ENCODE measurements at places on chromosomes 6 and 20.

DNA sequence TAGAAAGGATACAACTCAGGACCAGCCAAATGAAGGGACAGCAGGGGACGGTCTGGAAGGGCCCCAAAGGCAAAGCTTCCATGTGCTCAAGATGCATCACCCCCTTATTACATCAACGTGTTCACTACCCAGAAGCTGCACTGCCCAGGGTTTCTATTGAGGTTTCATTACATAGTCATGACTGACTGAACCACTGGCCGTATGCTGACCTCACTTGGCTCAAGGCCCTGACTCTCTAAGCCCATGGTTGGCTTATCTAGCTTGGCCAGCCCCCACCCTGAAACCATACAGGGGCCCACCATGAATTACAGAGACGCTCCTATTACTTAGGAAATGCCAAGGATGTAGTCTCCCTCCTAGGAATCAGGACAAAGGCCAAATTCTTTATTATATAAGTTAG lies 179.4 kb downstream of the FOXC1 start:
- peak; percentile 57 for DNase-seq

DNA sequence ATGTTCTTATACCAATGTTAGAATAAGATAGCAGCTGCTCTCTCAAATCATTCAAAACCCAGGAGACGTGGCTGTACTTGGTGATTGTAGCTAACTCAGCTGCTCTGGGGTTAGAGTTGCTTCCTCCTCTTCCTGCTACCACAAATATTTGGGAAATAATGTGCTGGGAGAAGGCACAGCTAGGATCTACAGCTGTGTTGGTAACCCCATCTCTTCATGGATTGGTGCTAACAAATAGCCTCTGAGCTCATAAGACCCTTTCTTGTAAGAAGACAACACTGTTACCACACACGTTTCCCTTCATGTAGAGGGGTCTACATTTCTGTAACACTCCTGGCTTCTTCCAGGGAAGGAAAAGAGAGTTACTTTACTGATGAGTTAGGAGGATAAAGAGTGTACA lies 911.0 kb upstream of the CITED2 start:
- DNase-seq: no peak

DNA sequence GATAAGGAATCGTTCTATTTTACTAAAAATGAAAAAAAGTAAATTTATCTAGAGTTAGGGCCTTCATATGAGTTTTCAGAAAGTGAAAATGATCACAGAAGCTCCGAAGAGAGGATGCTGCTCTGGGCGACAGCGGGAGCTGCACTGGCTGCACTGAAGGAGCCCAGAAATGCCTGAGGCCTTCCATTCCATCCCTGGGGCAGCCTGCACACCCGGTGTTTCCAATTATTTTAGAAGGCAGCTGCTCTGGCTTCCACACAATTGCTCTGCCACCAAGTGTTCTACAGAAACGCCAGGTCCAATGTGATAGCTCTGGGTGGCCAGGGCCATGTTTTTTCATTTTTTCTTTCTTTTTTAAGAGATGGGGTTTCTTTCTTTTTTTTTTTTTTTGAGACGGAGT lies 3.6 kb downstream of the DTNBP1 start:
- no peak for DNase-seq

DNA sequence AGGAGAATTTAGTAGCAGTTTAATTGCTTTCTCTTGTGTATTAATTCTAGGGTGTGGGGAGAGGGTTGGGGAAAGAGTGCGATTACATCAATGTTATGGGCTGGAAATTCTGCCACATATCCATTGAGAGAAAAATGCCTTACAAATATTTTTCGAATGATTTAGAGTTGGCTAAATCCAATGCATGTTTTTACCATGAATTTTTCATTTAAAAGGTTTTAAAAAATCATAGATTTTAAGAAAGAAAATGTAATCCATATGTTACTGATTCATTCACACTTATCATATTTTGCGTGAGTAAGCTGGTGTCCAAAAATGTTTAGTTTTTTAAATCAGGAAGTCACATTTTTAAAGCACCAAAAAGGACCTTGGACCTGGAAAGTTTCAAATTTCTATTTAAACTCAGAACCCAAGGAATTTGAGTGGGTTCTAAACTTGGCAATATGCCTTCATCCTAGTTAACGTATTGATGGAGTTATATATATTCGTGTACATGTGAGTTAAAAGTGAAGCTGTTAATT lies 627.4 kb upstream of the CITED2 start:
- DNase-seq: no peak

DNA sequence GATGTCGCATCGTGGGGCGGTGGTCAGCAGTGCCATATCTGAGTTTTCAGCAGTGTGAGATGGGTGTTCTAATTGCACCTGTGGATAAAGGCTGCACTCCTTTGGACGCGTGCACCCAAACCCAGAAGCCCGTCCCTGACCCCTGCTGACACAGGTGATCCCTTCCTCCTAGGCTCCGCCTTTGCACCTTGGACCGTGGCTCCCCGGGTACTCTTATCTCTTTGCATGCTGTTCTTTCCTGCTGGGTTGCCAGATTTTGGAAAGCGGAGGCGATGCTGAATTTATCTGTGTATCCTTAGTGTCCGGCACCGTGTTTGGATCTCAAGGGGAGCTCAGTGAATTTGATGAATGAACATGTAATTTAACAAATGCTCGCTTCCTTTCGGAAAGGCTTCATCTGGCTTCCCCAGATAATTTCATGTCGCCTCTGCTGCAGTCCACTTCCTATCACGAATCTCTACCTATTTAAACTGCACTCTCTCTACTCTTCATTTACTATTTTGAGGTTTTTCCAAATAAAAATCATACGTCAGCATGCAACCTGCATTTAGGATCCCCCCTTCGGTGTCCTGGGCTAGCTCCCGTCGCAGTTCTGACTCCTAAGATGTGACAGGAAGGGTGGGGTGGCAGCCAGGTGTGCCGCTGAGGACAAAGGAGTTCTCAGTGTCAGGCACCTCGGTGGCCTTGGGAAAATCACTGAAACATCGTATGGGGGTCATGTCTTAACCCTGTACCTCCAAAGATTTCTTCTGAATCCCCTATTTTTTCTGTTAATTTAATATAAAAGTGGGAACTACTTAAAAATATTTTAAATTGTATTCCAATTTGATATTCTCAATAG lies 753 bp upstream of the PERP start:
- DNase-seq: no peak

- DNase-seq: no peak
Observed at GRCh38 chr6:106972500-106972899, 2.0 kb downstream of the CD24 start.

DNA sequence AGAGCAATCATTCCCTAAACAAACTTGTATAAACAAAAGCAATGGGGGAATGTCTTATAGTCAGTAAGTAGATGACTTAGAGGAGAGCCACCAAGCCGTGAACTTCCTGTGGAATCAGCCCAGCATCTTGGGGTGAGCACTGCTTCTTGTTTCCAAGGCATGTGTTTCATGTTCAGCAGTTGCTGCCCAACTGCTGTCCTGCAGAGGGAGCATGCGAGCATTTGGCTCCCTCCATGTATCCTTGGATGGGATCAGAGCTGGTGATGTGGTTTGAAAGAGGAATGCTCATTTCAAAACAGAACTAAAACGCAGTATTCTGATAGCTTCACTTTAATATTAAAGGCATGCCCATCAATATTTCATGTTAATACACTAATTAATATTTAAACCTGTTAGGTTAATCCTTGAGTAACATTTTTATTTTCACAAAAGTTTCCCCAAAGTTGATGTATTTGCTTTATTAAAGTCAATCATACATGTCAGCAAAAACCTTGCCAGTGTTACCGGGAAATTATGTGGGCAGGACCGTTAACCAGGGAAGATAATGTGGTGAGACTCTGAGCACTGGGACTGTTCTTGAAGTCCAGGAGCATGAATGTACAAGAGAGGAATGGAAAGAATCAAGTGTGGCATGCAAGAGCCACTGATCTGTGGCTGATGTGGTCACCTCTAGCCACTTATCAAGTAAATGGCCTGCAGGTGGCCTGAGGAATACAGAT lies 172.1 kb upstream of the GGTLC1 start:
- DNase-seq: peak; percentile 76

GRCh38 chr6:106858653-106859092 lies 115.9 kb downstream of the CD24 start:
- DNase-seq: no peak

GRCh38 chr6:8579372-8579771 lies 144.0 kb upstream of the SLC35B3 start:
- peak; percentile 22 for DNase-seq

GRCh38 chr6:43627008-43627825 lies 1.8 kb downstream of the GTPBP2 start:
- peak; percentile 82 for DNase-seq

- DNase-seq: no peak
Observed at GRCh38 chr6:151807513-151808370, at the start of gene ESR1. ESR1 (plus strand) TSS chr6:151807682; CDS start chr6:151807913, 231 bp downstream.

DNA sequence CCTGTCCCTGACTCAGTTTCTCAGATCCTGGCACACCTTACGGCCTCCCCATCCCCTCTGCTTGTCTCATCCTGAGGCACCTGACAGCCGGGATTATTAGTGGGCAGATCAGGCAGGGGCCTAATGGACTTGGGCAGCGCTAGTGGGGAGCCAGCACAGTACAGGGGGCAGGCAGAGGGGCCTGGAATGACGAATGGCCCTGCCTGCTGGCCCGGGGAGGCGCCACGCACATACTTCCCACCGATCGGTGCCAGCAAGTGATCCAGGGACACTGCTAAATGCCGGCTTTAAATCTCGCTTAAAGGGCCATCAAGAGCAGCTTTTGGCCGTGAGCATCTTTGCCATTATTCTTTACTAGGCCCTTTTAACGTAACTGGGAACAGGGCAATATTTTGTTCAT lies 188.4 kb downstream of the DHX35 start:
- DNase-seq: no peak

- no peak for DNase-seq
Observed at GRCh38 chr6:107655245-107655644, 165.3 kb downstream of the SOBP start.

DNA sequence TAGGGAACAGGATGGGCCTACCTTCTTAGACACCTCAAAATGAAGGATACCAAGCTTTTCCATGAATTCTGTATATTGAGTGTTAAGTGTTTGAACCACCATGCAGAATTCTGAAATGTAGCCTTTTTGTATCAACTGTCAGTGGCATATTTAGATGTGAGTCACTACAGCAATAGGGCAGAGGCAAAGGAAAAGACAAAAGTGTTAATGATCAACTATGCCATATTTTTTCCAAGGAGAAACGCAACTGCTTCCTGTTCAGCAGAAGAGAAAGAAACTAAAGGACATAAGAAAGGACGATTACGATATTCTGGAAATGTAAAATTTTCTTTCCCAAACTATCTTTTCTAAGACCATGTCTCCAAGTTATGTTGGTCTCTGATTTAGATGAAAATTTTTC lies 104.6 kb upstream of the RSPO3 start:
- DNase-seq: no peak

Measured in astrocyte of the cerebellum (primary cell).